ENCODE measurements at places on chromosomes 11 and 22.

- no peak for DNase-seq
Measured at GRCh38 chr11:57216463-57216862, 20.6 kb downstream of the APLNR start.

DNA sequence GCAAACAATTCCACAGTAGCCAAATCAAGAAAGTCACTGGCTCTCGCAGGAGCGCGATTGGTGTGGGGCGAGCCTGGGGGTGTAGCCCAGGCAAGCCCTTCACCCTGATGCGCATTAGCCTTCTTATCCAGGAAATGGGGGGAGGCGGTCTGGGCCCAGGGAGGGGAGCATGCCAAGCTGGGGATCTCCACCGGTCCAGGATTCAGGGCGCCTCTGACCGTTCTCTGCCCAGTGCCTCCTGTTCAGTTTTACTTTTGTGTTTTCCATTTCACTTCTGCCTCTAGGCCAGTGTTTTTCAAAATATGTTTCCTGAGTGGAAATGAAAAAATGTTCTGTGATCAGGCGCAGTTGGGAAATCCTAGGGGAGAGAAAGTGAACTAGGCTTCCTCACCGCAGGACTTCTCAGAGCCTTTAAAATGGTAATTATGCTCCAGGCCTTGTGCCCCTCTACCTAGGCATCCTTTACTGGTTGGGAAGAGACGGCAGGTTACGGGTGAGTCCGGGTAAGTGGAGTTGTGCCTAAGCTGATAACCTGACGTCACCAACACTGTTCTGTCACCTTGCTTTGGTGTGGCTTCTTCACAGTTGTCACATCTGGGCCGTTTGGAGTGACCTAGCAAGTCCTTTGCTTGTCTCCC, 18.4 kb downstream of the LRP5 start:
- no peak for DNase-seq

GRCh38 chr22:43036282-43036829, 21.4 kb upstream of the PACSIN2 start:
- DNase-seq: no peak

- DNase-seq: no peak
Measured at GRCh38 chr11:76649851-76650372, 20.6 kb downstream of the LRRC32 start.

- DNase-seq: no peak
Measured at GRCh38 chr11:36295926-36296325, at the start of gene PRR5L. TSS of gene PRR5L (plus strand) at chr11:36296288. CDS start at chr11:36401122, 104,834 bp downstream.

DNA sequence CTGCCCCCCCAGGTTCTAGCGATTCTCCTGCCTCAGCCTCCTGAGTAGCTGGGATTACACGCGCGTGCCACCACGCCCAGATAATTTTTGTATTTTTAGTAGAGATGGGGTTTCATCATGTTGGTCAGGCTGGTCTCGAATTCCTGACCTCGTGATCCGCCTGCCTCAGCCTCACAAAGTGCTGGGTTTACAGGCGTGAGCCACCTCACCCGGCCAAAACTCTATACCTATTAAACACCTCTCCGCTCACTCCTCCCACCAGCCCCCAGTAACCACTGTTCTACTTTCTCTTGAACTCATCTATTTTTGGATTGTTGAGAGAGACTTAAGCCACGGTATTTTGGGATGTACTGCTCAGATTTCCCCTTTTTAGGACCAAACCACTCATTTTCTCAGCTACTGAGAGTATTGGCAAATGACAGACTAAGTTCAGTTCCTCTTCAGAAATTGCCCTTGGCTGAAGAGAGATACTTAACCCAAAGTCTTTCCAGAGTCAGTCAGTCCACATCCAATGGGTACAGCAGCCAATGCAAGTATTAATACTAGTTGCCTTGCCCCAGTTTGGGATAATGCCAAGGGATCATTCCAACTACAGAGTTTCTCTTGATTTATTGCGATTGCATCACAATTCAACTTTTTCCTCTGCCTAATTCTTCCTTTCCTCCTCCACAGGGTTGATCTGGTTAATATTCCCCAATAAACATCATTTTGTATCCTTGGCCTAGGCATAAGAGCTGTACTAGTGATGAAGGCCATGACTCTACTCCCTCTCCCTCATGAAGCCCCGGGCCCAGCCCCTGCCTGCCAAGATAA, 36.8 kb upstream of the CSTF3 start:
- peak; percentile 88 for DNase-seq

GRCh38 chr11:45900916-45901617, 6.0 kb downstream of the FREY1 start:
- DNase-seq: no peak

GRCh38 chr22:43881091-43882061, 10.4 kb downstream of the PNPLA5 start:
- no peak for DNase-seq

DNA sequence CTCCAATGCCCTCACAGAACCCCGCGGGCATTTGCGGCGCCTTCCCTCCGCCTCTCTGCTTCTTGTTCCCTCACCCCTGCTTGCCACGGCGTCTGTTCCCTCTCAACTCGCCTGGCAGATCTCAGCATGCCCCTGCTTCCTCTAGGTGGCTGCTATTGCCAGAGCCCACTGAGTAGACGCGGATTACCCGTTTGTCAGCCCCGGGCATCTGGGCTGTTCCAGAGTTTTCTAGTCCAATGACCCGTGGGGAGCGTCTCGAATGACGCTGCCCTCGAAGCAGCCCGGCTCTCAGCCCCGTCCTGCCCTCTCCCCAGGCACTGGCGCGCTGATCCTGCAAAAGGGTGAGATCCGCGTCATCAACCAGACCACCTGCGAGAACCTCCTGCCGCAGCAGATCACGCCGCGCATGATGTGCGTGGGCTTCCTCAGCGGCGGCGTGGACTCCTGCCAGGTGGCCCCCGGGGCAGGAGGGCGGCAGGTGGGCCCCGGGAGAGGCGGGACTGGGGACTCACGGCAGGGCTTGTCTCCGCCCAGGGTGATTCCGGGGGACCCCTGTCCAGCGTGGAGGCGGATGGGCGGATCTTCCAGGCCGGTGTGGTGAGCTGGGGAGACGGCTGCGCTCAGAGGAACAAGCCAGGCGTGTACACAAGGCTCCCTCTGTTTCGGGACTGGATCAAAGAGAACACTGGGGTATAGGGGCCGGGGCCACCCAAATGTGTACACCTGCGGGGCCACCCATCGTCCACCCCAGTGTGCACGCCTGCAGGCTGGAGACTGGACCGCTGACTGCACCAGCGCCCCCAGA, 49.7 kb downstream of the ST14 start:
- no peak for DNase-seq

DNA sequence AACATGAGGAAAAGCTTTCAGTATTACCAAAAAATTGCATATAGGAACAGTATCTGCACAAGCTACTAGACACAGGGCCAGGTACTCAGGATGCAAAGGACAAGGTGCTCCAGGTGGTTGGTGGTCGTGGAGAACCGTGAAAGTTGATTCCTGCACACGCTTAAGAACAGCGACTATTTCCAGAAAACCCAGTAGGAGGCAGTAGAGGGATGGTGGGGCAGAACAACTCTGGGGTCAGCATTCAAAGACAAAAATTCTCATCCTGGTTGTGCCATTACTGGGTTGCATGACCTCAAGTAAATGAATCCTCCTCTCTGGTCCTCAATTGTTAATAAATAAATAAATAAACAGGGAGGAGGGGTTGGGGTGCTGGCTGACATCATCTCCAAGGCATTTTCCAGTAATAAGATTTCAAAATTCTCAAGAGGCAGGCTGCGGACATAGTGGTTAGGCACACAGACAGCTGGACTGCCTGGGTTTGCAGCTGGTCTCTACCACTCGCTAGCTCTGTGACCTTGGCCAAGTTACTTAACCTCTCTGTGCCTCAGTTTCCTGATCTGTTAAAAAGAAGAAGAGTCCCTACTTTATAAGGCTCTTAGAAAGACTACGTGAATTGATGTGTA, 89.6 kb downstream of the ISX start:
- DNase-seq: no peak

DNA sequence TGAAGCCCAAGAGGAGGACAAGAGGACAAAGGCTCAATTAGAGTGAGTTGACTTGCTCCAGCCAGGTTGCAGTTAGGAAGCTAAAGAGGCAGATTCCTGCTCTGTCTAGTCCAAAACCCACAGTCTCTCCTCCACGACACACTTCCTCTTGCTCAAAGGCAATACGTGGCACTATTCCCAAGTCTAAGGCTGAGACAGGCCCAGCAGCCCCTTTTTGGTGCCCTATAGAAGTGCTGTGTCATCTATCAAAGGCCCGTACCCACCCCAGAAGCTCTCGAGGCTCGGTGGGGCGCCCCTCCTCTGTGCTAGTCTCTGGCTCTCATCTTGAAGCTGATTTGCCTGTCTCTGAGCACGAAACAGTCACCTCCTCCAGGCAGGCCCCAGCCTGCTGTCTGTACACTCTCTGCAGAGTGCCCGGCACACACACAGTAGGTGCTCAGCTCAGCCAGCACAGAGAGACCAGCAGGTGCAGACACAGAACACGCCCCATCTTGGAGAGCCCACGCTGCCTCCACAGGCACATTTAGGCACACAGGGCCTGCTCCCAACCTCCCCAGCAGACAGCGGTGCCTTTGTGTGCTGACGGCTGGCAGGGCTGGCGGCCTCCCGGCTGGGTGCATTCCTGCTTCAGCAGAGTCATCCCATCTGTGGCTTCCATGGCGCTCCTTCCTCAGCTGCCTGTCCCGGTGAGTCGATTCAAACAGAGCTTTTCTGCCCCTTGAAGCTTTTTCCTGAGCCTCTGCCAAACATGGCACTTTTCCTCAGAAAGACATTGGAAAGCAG, 52.8 kb downstream of the MYH9 start:
- DNase-seq: no peak

DNA sequence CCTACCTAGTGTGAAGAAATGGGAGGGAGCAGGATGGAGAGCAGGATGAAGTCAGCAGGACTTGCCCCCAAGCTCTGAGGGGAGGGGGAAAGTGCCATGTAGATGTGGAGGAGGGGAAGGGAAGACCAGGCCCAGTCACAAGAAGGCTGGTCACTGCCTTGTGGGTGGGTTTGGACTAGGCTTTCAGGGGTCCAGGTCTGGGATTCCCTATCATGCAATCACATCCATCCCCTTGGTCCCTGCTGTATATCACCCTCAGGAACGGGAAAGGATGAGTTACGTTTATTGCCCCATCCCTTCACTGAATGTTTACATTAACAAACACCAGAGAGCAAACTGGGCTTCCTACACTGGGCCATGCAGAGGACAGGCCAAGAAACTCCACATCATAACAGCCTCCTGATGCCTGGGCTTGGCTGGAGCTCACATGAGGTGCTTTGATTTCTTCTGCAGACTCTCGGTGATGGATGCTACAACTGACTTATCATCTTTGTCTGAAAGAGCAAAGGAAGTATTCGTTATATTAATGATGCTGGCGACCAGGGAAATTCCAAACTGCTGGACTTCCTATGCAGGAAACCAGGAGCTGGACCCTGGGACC, 5.6 kb downstream of the TMEM86A start:
- no peak for DNase-seq

DNA sequence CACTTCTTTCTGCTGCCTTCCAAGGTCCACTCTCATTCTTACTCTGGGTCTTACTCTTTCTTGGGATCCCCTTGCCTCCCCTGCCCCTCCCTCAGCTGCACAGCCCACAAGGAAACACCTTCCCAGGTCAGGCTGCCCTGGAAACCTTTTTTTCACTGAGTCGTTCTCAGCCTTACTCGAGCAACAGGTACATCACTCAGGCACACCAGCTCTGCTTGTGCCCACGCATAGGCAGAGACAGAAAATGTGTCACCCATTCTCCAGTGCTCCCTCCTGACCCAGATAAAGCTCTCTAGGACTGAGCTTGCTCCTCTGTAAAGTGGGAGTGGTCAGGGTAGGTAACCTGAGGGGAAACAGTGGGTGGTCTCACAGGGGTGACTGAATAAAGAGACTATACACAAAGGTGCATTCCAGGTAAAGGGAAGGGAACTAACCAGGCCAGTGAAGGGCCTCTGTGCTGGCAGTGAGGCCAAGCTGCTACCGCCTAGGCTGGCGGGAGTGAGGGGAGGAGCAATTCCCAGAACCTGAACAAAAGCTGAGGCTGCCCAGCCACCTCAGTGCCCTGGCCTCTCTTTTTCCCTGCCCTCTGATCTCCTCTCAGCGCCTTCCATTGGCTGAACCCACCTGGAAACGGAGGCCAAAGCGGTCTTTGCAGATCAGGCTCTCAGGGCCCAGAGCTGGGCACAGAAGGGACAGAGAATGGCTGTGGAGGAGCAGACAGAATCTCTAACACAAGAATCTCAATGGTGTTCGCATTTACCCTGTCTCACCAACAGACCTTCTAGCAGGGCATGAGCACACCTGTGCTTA, 15.9 kb downstream of the PRG3 start:
- DNase-seq: no peak

Measured in suppressor macrophage treated with lipopolysaccharide for 1 hour (primary cell).